Left renal pelvis (tissue), 4 donors: ENCODE measurements at places on chromosomes 11 and 22. TPM values are rescaled to one million over a fixed set of nuclear protein-coding genes. Genes with fewer than 3 reads are reported as not detected.

GRCh38 chr22:32410459-32410858 lies 1.6 kb downstream of the RTCB start:
- no peak for DNase-seq

- no peak for DNase-seq
Measured at GRCh38 chr22:39129081-39129480, 23.4 kb downstream of the CBX7 start.

- DNase-seq: no peak
Measured at GRCh38 chr22:39498368-39498767, 3.7 kb upstream of the MIEF1 start.

GRCh38 chr11:131537196-131537595 lies 166.8 kb downstream of the NTM start:
- no peak for DNase-seq

- DNase-seq: no peak
Measured at GRCh38 chr11:6387811-6388599, 2.3 kb upstream of the SMPD1 start.

DNA sequence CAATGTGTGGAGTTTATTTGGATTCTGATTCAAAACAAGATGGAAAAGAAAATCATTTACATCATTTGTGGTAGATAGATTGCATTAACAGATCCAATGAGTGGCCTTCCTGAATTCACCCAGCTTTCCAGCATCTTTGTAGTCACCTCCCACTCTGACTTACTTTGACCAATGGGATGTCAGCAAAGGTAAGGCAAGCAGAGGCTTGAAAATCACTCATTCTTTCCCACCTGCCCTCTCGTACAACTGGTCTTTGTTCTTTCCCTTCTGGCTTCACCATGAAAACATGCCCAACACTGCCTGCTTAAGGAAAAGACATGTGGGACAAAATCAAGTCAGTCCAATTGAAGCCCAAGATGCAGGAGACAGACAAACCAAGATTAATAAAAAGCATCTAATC lies 202.1 kb downstream of the TTC28 start:
- DNase-seq: no peak

DNA sequence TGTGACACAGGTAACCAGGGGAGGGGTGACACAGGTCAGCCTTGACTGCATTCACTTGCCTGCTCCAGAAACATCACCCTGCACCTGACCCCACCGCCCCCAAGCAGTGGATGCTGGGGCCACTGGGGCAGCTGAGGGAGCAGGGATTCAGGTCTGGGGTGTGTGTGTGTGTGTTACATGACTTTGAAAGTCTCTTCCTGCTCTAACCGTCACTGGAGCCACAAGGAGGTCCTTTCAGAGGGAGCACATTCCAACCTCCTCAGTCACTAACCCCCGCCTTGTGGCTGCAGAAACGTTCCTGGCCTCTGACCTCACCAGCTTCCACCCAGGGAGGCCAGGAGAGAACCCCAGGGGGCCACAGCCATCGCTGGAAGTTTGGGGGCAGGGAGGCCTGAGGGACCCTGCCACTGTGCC lies 2.9 kb upstream of the FOSL1 start:
- DNase-seq: no peak

- DNase-seq: no peak
Measured at GRCh38 chr11:118607401-118608359, at the start of gene PHLDB1. Gene PHLDB1, plus strand, starts transcription at chr11:118607615. Its CDS starts 6,222 bp downstream, at chr11:118613837.

GRCh38 chr11:64103277-64103985 lies 62.5 kb downstream of the MACROD1 start:
- no peak for DNase-seq

- DNase-seq: no peak
Measured at GRCh38 chr22:32326647-32327046, 31.0 kb upstream of the RFPL3 start.

- DNase-seq: no peak
Measured at GRCh38 chr11:120186774-120187591, 23.8 kb upstream of the OAF start.

GRCh38 chr11:96072592-96072991 lies 148.7 kb upstream of the MTMR2 start:
- DNase-seq: no peak

- DNase-seq: no peak
Measured at GRCh38 chr22:43440556-43440955, 28.7 kb downstream of the MPPED1 start.

DNA sequence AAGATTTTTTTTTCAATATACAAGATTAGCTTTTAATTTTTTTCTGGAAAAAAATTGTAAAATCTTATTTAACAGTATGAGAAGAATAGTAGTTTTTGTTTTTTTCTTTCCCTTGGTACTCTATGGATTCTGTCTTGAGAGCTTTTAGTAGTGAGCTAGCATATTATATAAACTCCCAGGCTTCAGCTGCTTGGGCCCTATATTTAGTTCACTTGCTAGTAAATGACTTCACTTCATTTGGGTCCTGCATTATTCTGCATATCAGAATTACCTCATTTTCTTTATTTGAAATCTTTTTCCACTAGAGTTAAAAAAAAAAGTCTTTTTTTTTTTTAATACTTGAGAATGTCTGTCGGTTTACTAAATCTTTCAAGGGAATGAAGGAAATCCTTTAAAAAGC lies 33.1 kb downstream of the HIPK3 start:
- DNase-seq: no peak

- DNase-seq: no peak
Measured at GRCh38 chr22:23698094-23698493, 7.3 kb downstream of the RGL4 start.

DNA sequence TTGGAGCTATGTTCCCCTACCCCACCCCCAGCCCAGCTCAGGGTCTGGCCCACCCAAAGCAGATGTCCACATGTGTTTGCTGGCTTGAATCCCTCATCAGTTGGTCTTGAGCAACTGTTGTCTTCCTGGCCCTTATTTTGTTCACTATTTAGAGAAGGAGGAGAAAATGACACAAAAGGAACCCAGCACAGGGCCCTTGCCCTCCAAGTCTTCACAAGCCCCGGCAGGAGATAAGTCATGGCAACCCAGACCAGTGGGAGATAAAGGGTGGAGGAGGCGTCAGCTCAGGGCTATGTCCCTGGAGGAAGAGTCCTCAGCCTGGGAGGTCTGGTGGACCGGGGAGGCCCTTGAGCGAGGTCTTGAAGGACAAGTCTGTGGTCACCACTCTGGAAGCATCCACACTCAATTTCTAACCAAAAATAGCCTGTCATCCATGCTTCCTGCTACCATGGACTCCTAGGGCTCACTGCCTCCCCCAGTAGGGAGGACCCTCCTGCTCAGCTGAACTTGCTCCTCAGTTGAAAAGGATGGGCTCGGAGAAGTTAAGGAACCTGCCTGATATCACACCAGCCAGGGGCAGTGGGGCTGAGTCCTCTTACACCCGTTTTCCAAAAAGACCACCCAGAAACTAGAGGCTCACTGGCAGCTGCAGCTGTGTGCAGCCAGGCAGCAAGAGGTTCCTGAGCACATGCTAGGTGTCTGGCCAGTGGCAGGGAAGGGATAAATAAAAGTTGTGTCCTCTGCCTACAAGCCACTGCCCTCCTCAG lies 1.8 kb upstream of the RAB3IL1 start:
- no peak for DNase-seq

DNA sequence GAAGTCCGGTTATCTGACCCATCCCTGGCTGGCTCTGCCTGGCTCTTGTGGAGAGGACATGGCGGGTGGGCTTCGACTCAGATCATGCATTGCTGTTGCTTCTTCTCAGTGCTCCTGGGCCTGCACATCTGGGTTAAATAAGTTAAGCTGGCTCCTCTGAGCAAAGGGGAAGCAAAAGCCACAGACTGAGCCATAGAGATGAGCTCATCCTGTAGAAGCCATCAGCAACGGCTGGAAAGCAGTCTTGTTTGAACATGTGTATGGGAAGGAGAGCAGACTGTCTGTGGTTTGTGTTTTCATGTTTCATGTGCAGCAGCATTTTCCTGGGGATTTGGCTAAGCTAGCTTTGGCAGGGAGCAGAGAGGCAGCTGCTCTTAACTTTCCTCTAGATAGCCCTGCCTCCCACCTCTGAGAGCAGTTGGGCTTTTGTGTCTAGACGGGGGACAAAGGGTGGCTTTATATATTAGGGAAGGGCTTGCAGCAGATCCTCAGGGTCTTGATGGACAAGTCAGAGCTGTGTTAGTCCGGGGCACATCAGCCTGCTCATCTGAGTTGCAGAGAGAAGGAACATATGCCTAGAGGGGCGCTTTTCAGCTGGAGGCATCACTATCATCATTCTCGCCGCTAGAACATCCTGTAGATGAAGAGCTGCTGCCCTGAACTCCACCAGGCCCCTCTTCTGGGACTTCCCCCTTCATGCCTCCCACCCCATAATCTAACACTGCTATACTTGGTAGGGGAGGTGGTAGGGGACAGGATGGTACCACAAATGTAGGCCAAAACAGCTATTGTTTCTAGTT lies 14.9 kb downstream of the DCPS start:
- no peak for DNase-seq

DNA sequence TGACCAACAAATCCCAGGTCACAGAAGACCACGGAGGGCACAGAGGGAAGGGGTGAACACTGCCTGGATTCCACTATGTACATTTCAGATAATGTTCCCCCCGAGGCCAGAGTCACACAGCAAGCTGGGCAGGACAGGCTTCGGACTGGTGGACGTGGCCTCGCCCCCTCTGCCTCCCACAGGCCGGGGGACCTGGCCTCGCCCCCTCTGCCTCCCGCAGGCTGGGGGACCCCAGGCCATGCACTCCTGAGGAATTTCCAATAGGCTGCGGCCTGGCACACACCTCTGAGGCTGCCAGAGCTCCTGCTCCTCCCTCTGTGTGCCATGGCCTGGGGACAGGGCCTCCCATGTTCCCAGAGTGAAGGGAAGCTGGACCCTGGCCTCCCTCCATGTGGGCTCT lies 1352.8 kb downstream of the BRD1 start:
- no peak for DNase-seq

DNA sequence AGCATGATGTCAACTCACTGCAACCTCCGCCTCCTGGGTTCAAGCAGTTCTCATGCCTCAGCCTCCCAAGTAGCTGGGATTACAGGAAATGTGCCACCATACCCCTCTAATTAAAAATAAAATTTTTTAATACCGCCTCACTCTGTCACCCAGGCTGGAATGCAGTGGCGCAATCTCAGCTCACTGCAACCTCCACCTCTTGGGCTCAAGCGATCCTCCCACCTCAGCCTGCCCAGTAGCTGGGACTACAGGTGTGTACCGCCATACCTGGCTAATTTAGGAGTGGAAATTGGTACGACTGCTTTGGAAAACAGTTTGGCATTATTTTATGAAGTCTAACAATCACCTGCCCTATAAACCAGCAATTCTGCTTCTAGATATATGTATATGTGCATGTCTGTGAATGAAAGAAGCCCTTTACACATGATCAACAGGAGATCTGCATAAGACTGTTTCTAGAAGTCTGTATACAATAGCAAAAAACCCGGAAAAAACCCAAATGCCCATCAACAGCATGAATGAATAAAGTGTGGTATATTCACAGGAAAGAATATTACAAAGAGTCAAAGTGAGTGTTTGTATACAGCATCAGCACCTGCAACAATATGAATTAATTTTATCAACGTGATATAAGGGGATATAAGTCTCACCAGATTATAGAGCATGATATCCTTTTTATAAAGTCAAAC lies 16.0 kb downstream of the SLC35F2 start:
- no peak for DNase-seq

PLAAT2 gene
- polyA plus RNA-seq: 0.34 TPM

MADD gene
- 53.8 TPM for polyA plus RNA-seq

TEX54 gene
- 0.32 TPM for polyA plus RNA-seq

KDM4D gene
- 1.9 TPM for polyA plus RNA-seq

MUC5AC gene
- polyA plus RNA-seq: not detected

SCO2 gene
- polyA plus RNA-seq: 7.6 TPM

ADORA2A gene
- polyA plus RNA-seq: 6.3 TPM

METTL15 gene
- 19.9 TPM for polyA plus RNA-seq

NCAM1 gene
- 79.3 TPM for polyA plus RNA-seq

TMEM191B gene
- 0.31 TPM for polyA plus RNA-seq

OR52H1 gene
- polyA plus RNA-seq: not detected

MMP11 gene
- 18.2 TPM for polyA plus RNA-seq

MS4A15 gene
- not detected for polyA plus RNA-seq

OR52I1 gene
- polyA plus RNA-seq: not detected

FAM227A gene
- 6.4 TPM for polyA plus RNA-seq

HEPHL1 gene
- polyA plus RNA-seq: 0.05 TPM

OR52I2 gene
- not detected for polyA plus RNA-seq

HOATZ gene
- polyA plus RNA-seq: not detected

SCN2B gene
- 7.1 TPM for polyA plus RNA-seq

SLC22A12 gene
- polyA plus RNA-seq: 5.3 TPM
